T follicular helper cell (primary cell): ENCODE measurements at places on chromosomes 2 and 18.

DNA sequence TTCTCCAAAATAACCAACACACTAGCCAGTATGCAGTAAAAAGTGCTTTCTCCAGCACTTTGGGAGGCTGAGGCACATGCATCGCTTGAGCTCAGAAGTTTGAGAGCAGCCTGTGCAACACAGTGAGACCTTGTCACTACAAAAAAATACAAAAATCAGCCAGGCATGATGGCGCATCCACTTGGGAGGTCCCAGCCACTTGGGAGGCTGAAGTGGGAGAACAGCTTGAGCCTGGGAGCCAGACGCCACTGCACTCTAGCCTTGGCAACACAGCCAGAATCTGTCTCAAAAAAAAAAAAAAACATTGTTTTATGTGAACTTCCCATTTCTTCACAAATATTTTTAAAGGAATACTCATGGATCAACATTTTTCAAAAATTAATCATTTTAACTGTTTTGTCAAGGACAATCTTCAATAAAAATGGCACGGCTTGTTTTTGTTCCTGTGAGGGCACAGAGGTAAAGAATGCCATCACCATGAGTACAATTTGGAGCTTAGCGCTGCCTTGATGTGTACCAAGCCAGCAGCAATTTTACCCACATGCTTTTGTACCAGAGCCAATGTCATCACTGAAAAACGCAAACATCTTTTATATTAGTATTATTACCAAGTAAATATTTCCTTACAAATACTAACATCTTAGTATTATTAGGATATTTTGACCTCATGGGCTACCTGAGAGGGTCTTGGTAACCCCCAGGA lies 26.7 kb downstream of the RAB1A start:
- DNase-seq, result no peak

DNA sequence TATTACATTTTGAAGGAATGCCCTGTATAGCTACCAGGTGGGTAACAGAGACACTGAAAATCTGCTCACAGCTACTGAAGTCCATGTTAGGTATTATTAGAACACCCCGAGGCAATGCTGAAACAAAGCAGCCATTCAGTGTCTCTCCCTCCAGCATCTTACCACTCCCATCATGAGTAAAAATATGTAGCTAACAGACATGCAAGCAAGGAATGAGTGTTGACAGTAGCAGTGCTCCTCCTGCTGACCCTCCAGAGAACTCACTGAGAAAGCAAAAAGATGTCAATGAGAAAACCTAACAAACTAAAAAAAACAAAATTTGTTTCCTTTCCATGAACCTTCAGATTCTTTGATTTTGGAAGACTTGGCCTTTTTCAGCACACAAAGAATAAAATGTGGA lies 393.9 kb downstream of the LRRTM1 start:
- DNase-seq, result no peak

- DNase-seq, result no peak
Observed at GRCh38 chr2:216606551-216607276, 26.5 kb upstream of the IGFBP2 start.

DNA sequence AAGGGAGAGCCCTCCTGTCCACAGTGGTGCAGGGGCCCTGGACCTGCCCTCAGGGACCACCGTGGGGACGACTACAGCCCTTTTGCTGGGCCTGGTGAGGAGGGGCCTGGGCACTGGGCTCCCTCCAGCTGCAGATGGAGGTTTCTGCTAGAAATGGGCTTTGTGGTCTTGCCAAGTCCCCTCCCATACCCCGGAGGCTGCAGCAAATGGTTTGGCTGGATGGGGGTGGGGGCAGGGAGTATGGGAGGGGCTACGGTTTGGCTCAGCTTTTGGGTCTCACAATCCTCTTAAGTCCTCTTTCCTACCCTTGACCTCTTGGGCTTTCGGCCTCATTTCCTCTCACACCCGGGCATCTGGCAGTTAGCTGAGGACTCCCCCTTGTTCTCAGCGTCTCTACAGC lies 21.7 kb downstream of the TET3 start:
- no peak for DNase-seq

- DNase-seq, result no peak
Observed at GRCh38 chr2:189411860-189412259, 29.4 kb upstream of the WDR75 start.

DNA sequence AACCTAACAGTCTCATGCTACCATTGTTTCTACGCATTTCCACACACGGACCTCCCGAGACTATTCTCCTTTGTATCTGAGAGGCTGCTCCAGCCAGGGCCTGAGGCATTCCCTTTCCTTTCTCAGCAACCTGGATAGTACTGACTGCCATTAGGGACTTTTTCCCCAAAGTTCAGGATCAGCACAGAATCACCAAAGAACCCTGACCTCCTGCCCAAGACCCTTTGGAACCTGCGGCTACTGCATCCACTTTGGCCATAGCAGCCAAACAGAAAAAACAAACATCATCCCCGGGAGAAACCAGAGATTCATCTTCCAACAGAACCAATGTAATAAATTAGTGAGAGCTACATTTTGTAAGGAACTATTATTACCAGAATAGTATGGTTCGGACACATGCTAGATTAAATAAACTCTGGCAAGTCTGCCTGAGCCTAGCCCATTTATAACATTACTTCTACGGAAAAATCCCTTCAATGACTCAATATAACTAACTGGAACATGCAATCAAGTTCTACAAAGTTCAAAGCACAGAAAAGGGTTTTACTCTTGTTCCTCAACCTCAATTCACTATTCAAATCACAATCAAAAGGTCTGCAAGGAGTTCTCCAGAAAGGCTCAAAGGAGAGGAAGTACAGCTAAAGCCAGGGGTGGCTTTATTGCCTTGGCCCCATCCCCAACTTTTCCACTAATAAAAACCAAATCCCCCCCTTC lies 51.8 kb downstream of the LPIN2 start:
- no peak for DNase-seq

GRCh38 chr2:230650585-230651137 lies 62.0 kb upstream of the CAB39 start:
- no peak for DNase-seq

DNA sequence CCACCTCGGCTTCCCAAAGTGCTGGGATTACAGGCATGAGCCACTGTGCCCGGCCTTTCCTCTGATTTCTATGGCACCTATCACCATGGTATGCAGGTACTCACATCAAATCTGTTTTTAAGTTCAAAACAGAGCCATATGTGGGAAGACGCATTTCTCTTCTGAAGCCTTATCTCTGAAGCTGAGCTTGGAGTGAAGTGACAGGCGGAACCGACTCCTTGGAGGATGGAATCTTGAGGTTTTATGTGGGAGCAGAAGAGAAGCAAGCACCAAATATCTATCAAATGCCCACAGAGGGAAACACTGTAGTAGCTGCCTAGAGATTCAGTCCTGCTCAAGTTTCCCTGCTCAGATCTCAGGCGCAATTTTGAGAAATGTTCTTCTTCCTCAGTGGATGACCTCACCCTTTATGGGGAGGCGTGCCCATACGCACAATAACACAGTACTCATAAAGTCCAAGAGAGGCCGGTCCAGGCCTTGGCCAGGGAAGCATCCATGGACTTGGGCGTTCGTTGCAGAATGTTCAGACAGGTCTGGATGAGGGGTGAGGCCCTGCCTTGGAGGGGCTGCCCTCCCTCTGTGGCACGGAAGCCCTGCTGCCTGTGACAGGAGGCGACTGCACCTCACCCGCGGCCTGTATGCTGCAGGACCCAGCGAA lies 67.9 kb downstream of the HNRNPLL start:
- no peak for DNase-seq

DNA sequence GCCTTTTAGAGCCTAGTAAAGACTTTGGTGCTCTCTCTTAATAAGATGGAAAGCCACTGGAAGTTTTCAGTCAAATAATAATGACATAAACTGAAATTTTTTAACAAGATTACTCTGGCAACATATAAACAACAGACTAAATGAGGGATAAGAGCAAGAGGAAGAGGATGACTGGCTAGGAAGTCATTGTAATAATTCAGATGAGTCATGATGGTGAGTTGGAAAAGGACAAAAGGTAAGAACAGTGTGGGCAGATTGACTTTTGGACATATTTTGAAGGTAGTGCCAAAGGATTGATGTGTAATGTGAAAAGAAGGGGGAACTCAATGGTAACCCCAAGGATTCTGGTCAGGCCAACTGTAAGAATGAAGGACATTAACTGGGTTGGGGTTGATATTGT lies 310.3 kb downstream of the NOL4 start:
- DNase-seq, result no peak

- DNase-seq, result no peak
Observed at GRCh38 chr18:42545825-42546224, 569.7 kb downstream of the RIT2 start.

- no peak for DNase-seq
Observed at GRCh38 chr2:107727318-107727717, 99.4 kb upstream of the RGPD4 start.

GRCh38 chr18:61546590-61546989 lies 213.4 kb downstream of the CDH20 start:
- DNase-seq, result no peak

DNA sequence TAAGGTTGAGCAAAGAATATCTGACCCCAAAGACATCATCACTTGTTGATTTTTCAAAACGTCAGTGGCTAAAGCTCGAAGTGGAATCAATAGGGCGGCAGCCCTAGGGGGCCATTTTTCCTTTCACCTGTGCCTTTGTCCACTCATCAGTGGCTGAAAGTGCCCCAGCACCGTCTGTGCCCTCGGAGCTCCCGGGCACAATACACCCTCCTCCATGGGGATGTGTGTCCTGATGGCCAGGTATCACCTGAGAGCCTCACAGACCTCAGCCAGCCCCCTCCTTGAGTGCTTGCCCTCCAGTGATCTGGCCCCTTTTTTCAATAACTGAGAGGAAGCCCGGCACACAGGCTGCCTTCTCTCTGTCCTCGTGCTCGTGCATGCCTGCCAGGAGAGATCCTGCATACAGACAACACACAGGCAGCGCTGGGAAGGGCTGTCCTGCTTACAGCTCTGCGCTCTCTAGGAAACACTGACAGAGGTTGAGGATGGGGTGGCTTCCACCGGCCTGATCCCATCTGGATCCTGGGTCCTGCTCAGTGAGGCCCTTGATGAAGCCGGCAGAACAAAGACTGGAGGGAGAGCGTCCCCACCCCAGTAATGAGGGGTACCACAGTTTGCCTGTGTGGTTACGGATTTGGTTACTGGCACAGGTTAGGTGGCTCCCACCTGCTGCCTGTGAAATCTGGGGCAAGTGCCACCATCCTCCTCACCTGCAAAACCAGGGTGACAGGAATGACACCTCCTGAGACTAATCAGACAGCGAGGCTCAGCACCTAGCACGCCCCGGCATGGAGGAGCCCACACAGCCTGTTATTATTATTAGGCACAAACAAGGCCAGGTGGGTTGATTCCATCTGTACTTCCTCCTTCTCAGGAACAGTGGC lies 197.5 kb upstream of the RAB6C start:
- DNase-seq, result no peak
